SK-N-SH treated with all-trans-retinoic acid at 6 μM for 48 hours (cell line): ENCODE measurements at places on chromosomes 16 and 17.
A peak's percentile ranks its signal among the peaks of the same experiment; 100 is the strongest.

DNA sequence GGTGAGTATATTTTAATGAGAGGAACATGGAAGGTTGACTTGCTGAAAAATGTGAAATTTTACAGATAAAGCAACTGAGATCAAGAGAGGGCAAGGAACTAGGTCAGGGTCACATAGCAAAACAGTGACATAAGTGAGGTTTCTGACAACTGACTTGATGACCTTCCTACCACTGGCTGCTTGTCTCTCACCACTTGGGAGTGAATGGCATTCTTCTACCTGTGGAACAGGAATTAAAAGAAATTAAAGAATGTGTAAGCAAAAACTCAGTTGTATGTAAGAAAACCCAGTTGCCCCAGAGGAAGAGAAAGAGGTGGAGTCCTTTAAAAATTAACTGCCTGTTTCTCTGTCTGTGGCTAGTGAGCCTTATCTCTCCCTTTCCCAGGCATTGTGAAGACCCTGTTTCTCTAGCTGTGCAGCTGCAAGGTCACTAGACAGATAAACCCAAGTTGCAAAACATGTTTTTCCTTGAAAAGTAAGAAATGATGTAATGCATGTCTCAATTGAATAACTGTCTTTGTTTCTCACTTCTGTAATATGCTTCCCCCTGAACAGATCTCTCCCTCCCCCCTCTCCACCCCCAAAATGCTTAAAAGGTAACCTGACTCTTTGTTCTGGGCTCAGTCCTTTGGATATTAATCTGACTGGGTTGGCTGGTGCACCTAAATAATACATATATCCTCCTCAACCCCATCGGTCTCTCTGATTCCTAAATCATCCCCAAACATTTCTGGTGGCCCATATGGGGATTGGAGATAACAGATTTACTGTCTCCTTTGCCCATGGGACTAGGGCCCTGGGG, 23.4 kb downstream of the ACSM1 start:
- ATAC-seq, result no peak

- ATAC-seq, result no peak
Observed at GRCh38 chr16:85616607-85617321, 3.6 kb downstream of the GSE1 start.

GRCh38 chr17:81277421-81277820, 17.7 kb downstream of the SLC38A10 start:
- ATAC-seq, result peak; percentile 63

GRCh38 chr17:58533616-58534188, 19.3 kb upstream of the MTMR4 start:
- no peak for ATAC-seq

DNA sequence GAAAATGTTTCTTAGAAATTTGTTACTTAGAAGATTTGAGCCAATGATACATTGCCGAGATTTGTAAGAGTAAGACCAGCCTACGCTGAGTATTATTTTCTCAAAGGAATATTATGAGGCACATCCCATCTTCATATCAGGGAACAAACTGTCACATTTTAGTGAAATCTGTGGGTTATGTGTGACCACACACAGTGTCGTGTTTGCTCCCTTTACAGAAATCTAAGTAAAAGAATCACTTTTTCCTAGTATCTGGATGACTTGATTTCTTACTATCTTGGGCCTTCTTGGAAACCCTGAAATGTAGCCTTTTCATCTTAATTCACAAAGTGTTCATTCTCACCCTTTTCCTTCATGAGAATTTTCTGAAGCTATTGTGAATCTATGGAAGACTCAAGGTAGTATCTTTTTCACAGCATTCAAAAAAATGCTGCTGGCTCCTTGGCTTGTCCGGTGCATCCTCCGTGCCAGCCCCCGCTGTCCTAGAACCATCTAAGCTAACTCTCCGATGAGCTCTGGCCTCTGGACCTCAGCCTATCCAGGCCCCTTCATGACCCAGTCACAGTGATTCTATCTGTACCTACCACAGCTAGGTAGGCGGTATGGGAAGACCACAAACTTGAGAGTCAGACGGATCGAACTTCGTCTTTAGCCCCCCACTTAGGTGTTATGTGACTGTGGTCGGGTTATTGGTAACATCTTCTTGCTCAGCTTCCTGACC, 524.3 kb downstream of the MAF start:
- ATAC-seq, result no peak

GRCh38 chr17:14845591-14846281, 419.4 kb downstream of the PMP22 start:
- ATAC-seq, result no peak

- ATAC-seq, result peak; percentile 88
Observed at GRCh38 chr17:75238684-75239191, 22.7 kb downstream of the GGA3 start.
